Femur (tissue), 1 donor: ENCODE measurements at places on chromosomes 16 and 17.

- no peak for DNase-seq
Observed at GRCh38 chr16:57239107-57239506, 6.0 kb upstream of the ARL2BP start.

DNA sequence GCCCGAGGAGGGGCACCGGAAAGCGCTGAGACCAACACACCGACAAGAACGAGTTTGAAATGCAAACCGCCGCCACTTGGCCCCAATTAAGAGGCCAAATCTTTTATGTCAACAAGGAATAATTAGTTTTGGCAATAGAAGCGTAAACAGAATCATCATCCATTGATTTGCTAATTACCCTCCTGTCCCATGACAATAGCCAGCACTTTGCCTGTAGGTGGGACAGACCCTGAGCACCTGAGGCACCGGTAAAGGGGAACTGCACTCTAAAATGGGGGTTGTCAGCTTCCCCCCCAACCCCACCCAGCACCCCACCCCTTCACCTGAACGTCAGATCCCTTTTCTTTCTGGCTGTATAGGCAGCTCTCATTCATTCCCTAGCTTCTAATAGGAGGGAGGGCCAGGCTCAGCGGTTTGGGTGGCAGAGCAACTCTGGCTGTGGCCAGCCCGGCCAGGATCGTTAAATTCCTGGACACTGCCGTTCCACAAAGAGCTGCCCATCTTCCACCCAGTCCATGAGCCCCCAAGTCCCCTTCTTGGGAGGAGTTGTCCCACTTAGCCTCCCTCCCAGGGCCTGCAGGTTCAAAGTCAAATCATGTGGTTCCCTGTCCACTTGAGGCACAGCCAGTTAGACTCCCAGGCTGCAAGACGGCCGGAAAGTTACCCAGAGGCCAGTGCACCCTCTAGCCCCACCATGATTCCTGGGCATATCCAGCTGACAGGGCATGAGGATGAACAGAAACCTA is 45.8 kb downstream of the WNT3 start:
- DNase-seq, result peak; percentile 19

GRCh38 chr17:726271-726919 is 6.0 kb upstream of the TLCD3A start:
- DNase-seq, result no peak

GRCh38 chr17:27550291-27550930 is 80.6 kb upstream of the LGALS9 start:
- no peak for DNase-seq

- DNase-seq, result no peak
Observed at GRCh38 chr17:27241346-27241946, 52.5 kb upstream of the WSB1 start.

DNA sequence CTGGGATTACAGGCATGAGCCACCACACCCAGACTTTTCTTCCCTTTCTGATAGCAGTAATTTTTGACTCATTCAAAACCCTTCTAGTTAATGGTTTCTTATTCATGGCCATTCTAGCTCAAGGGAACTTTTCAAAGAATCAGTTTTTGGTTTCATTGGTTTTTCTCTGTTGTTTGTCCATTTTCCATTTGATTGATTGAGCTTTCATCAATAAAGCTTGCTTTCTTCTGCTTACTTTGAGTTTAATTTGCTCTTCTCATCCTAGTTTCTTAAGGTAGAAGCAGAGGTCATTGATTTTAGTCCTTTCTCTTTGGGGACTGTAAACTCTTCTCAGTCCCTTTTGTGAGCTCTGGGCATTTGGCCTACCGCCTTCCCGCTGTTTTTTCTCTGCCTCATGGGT is 82.0 kb upstream of the CHMP6 start:
- no peak for DNase-seq

DNA sequence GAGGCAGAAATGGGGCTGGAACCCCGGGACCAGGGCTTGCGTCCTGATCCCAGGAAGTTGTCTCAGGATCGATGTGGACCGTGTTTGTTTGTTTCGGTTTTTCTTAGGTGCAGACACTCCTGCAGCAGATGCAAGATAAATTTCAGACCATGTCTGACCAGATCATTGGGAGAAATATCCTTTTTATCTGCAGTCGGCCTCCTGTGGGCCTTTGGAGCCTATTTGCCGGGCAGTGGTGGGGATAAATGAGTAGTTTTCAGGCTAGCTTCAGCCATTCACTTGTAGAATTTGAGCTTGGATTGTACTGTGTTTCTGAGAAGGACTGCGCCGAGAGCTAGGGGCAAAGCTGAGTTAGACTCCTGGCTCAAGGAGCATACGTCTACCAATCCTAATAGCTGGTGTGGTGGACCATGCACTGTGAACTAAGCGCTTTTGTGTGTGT is 816 bp downstream of the HSBP1 start:
- DNase-seq, result no peak

DNA sequence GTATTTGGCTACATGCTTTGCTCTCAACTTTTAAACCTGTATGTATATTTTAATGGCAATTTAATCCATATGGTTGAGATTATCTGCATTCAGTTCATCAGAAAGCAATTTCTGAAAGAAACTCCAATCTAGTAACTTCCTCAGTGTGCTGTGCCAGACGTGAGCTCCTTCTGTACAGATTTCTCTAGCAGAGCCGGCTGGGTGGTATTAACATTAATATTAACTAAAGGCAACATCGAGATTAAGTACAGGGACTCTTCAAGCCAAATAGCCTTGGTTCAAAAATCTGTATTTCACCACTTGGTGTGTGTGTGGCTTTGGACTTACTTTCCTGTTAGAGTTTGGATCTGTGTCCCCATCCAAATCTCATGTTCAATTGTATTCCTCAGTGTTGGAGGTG is 55.5 kb upstream of the NUDT7 start:
- no peak for DNase-seq

- DNase-seq, result peak; percentile 10
Observed at GRCh38 chr17:21199856-21200255, 14.1 kb downstream of the TMEM11 start.

- peak; percentile 80 for DNase-seq
Observed at GRCh38 chr17:68509141-68510057, 2.8 kb upstream of the PRKAR1A start.

GRCh38 chr16:49833085-49833484 is 22.8 kb downstream of the ZNF423 start:
- DNase-seq, result peak; percentile 80

DNA sequence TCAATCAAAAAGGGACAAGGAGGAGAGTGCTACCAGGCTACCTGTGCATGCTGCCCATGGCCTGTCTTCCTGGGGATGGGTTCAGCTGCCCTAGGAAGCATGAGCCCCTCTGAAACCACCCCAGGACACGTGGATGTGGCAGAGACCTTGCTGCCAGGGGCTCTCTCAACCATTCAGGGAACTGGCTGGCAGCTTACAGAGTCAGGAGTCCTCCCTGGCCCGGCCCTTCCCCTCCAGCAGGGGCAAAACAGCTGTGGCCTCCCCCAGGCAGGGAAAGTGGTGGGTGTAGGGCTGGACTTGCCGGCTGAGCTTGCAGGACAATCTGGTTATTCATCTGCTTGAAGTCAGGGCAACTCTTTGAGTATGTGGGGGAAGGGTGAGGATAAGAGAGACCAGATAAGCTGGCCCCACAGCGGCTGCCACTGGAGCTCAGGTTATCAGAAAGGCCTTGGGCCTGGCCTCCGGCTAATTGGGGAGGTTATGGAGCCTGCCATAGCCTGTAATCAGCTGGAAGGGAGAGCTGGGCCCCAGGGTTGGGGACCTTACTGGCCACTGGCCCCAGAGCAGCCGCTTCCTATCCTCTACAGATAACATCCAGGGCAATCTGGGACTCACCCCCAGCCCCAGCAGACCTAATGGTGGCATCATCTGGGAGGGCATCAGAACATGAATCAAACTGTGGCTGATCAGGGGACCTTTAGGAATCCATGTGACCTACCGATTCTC is 5.6 kb upstream of the TBX2 start:
- DNase-seq, result no peak

- DNase-seq, result peak; percentile 30
Observed at GRCh38 chr17:69913216-69913615, 161.8 kb upstream of the KCNJ16 start.

DNA sequence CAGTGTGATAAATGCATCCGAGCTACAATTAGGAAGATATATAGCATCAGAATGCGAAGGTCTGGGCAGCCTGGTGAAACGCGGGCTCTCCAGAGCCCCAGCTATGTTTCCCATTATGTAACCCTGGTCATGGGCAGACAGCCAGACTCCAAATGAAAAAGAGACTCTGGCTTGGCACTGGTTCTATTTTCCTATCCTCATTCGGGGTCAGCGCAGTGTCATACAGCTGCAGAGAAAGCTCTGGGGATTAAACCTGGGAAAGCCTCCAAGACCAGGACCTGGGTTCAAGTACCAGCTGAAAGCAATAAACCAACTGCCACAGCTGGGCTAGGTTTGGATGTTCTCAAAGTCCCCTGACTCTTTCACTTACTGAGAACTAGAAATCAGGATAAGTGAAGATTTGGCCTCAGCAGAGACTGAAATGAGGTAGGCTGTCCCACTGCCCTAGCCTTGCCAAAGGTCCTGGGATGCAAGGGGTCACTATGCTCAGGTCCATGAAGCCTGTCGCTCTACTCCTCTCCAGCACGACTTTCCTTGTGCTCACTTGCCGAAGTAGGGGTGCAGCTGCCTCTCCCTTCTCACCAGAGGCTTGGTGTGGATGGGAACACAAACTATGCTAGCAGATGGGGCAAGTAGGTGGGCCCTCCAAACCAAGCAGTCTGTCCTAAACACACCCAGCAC is 123.8 kb downstream of the SMG6 start:
- DNase-seq, result peak; percentile 95

GRCh38 chr16:65068151-65068740 is 53.6 kb downstream of the CDH11 start:
- DNase-seq, result no peak

- peak; percentile 88 for DNase-seq
Observed at GRCh38 chr16:85151603-85152413, 39.5 kb upstream of the CIBAR2 start.

GRCh38 chr16:50809561-50809960 is 67.7 kb downstream of the CYLD start:
- no peak for DNase-seq

DNA sequence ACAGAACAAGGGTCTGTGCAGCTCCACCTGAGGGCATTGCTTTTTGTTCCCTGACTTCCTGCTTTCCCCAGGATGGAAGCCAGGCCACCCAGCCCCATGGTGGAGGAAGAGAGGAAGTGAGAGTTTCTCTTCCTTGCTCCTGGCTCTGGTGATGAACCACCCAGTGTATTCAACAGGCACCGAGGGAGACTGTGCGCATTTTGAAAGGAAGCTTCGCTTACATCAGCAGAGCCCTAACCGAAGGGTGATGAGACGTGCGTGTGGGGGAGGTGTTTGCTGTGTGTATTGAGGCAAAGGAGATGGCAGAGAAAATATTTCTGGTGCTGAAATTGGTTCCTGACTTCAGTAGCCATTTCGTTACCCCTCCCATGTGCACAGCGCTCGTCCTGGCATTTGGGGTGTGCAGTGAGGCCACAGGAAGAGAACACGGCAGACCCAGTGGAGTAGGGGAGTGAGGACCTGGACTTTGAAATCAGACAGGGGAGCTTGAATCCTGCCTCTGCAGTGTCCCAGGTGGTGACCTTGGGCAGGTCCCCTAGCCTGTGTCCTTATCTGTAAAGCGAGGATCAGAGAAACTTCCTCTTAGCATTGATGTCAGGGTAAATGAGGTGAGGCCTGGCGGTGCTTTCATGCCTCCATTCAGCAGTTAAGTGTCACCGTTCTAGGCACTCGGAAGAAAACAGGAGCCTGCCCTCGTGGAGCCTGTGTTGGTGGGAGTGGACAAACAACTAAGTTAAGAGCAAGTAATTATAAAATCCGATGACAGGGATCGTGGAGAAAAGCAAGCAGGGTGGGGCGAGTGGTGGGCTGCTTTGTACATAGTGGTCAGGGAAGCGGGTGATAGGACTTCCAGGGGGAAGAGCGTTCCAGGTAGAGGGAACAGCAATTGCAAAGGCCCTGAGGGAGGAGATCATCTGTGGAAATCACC is 7.4 kb downstream of the CMIP start:
- DNase-seq, result no peak

DNA sequence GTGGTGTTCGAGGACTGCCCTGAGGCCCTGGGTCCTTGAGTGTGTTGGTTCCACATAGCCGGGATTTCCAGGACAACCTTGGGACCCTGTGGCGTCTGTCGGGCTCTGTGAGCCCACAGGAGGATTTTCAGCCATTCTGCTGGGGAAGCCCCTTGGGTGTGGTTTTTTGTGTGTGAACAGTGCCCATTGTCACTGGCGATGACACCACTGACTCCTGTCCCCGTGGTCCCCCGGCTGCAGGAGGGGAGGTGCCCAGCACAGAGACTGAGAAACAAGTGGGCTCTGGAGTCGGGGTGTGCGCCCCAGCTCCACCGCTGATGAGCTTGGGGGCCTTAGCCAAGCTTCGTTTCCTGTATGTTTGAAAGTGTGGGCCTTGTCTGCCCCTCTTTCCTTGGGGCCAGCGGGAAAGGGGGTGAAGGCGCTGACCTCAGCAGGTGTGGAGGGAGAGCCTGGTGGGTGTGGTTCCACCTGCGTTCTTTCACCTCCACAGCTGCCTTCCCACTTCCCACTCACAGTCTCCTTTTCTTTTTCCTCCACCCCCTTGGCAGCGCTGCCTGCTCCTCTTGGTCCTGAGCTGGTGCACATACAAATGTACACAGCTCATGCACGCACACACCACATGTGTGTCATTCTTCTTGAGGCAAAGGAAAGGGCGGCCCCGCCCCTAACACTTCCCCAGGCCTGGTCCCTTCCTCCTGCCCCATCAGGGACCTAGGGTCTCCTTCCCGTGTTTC is 16.1 kb downstream of the MGRN1 start:
- no peak for DNase-seq

- DNase-seq, result peak; percentile 93
Observed at GRCh38 chr17:50259477-50260324, 14.6 kb upstream of the TMEM92 start.

GRCh38 chr17:80389011-80389995 is 25.7 kb upstream of the ENDOV start:
- no peak for DNase-seq

GRCh38 chr16:58118801-58119508 is 10.2 kb downstream of the CFAP20 start:
- no peak for DNase-seq

DNA sequence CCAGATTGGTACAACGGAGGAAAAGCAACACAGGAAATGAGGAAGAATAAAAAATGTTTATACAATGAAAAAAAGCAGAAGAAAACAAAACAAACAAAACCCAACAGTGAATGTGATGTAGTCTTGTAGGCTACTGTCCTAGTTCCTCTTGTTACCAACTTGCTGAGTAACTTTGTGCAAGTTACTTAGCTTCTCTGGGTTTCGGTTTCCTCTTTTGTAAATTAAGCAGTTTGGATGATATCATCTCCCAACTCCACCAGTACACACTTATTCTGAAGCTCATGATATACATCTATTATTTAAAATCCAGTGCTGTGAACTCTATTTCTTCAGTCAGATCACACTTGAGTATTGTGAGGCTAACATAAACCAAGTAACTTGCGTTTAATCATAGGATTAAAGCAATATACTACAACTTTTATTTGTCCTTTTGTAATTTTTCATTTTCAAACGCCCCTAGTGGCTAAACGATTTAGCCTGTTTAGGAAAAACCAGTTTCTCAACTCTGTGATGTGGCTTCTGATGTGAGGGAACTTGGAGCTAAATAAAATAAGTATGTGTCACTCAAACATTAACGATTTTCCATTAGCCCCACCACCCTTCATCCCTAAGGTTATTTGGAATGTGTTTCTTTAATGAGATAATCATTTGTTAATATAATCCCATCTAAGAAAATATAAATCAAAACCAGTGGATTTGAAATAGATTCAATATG is 1.4 kb upstream of the UNK start:
- no peak for DNase-seq

- no peak for DNase-seq
Observed at GRCh38 chr17:19456016-19456927, 45.2 kb downstream of the RNF112 start.
